ENCODE measurements at places on chromosomes 13 and 19.

DNA sequence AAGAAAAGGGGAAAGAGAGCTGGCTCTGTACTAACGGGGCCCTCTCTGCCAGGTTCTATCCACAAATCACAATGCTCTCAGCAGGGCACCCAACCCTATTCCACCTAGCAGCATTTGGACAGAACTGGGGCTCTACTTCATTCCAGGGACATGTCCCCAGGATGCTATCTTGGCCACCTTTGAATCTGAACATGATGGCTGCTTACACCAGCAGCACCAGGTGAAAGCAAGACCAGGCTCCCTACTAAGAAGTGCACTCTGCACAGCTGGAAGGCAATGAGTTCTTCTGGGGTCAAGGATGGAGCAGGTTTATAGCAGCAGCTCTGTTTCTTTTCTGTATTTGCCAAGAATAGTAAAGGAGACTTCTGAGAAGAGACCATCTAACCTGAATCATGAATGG lies 222.4 kb downstream of the DACH1 start:
- DNase-seq, result no peak

DNA sequence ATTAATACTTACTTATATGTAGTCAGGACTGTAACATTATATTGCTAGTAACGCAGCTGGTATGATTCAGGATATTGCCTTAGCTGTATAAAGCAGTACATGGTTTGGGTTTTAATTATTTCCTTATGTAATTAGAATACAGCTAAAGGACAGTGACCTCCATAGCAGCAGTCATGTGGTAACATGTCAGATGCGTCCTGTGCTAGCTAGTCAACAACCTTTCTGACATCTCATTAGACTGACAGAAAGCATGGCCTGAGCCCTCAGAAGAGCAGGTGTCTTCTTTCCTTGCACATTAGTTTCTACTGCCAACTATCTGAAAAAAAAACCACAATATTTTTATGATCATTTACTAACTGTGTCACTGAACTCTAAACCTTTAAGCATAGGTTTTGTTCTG lies 122.2 kb downstream of the MAB21L1 start:
- DNase-seq, result no peak

GRCh38 chr19:50861010-50861409 lies 6.3 kb downstream of the KLK3 start:
- no peak for DNase-seq

- DNase-seq, result no peak
Measured at GRCh38 chr19:56132316-56132822, 8.7 kb upstream of the ZNF444 start.

GRCh38 chr13:29758531-29759114 lies 91.8 kb downstream of the UBL3 start:
- no peak for DNase-seq

DNA sequence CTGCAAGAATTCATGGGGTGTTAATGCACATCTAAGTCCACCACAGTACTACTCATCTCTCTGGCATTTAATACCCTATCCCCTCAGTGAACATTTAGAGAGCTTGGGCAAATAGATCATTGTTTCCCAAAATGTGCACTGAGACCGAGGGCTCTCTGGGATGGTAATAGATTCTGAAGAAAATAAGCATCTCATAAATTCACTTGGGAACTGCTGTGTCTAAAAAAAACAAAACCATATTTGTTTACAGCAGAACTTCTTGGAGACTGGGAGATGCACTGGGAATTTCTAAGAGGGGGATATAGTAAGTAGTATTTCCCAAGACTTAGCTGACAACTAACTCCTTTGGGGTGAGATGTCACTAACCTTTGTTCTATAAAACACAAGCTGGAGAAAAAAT lies 58.4 kb downstream of the ENOX1 start:
- no peak for DNase-seq

DNA sequence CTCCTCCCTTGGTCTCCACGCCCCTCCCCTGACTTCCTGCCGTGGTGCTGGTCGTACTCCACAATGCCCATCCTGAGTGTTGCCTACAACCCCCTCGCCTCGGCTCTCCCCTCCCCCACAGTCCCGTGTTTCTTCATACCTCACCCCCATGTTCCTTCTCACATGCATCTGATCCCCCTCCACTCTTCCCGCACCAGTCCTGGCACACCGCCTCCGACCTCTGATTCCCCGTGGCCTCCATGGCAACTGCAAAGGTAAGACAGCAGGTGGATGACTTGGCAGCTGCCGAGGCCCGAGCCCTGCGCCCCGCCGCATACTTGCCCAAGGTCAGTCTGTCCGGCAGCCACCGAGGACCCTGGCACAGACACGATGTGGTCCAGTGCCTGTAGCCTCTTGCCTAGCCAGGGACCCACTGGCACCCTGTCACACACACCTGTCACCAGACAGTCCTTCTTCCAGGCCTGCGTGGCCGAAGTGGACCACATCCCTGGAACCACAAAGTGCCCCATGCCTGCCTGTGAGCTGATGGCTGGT lies 16.1 kb upstream of the SDHAF1 start:
- no peak for DNase-seq

GRCh38 chr13:69704311-69704710 lies 403.3 kb upstream of the ATXN8OS start:
- no peak for DNase-seq

DNA sequence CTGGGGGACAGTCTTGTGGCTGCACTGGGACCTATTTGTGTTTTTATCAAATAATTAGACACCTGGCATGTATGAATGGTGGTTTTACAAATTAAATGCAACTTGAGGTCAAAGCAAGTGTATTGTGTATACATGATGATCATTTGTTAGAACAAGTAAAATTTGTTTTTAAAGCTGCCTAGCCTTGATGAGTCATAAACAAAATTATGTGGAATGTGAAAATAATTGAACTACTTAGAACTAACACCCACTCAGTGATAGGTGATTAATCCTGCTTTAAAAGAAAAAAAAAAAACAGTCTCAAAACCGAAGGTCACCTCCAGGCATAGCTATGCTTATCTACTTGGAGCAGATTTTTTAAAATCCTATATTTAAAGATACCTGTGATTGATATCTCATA lies 770.3 kb upstream of the SLITRK5 start:
- no peak for DNase-seq

DNA sequence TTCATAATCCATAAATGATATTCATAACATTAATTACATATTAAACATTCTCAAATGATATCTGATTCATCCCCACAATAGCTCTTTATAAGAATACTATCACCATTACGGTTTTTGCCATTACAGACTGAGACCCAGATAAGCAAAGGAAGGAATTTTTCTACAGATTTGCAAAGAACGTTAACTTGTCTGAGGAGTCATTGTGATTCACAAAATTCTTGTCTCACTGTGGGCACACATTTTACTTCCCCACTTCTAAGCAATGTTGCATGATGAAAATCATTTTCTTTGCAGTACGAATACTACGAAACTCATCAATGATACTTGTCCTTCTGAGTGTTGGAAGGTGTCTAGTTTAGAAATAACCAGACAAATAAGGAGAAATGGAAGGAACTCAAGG lies 70.1 kb downstream of the NALCN start:
- DNase-seq, result no peak

DNA sequence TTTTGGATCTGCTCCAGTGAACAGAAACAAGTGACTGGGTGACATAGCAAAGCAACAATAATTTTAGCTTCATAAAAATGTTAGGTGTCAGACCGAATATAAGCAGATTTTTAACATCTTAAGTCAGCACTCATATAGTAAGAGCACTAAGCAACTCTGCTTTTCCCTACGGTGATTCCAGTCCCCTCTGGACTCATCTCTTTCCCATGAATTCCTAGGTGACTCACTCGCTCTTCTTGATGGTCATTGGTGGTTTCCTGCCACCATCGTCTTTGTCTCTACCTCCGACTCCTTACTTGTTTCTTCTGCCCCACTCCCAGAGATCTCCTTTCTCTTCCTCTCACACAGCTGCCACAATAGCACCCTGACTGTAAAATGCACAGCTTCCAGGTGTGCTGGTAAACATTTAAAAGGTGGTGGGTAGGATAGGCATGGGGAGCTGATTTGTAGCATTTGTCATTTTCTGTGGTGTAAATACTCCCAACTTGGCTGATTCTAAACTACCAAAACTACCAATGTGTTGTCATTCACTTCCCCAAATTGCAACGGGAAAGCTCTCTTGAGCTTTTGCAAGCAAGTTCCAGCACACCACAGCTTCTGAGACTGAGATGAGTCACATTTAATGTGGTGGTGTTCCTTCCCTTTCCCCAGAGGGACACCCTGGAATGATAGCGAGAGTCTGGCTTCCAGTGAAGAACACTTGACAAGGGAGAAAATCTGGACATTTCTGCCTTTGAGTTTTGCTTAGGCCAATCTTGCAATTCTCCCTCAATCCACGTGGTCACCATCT lies 42.8 kb upstream of the CLDN10 start:
- DNase-seq, result no peak

GRCh38 chr13:48896312-48896711 lies 79.4 kb upstream of the FNDC3A start:
- DNase-seq, result no peak

DNA sequence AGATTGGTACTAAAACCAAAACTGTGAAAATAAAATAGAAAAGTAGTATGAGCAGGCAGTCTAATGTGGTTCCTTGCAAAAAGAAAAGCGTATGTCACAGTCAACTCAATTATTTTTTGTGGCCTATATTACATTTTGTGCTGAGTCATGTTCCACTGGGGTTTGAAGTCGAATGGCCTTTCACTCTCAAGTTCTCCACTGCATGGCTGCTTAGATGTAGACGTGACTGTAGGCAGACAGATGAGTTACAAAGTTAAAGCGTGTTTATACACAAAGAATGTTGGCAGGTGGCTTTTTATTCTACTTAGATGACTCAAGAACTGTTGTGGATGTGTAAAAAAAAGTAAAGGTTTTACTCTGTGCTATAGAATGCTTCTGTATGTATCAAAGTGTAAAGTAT lies 133.9 kb downstream of the SLITRK6 start:
- DNase-seq, result no peak

DNA sequence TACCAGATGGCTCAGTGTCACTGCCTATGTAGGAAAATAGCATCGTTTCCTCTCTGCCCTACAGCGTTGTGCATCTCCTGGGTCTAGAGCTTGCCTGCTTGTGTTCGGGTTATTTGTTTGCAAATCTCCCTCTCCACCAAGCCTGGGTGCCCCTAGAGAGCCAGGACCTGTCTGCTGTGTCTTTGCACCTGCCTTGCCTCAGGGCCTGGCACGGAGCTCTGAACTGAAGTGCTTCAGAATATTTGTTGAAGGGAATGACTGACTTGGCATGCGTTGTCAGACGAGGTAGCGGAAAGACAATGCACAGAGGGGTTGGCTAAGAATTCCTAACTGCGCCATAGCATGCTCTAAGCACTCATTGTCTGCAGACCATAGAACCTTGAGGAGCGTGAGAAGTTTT lies 263.4 kb downstream of the FGF9 start:
- DNase-seq, result no peak

GRCh38 chr13:77674852-77675251 lies 22.6 kb upstream of the SLAIN1 start:
- no peak for DNase-seq

DNA sequence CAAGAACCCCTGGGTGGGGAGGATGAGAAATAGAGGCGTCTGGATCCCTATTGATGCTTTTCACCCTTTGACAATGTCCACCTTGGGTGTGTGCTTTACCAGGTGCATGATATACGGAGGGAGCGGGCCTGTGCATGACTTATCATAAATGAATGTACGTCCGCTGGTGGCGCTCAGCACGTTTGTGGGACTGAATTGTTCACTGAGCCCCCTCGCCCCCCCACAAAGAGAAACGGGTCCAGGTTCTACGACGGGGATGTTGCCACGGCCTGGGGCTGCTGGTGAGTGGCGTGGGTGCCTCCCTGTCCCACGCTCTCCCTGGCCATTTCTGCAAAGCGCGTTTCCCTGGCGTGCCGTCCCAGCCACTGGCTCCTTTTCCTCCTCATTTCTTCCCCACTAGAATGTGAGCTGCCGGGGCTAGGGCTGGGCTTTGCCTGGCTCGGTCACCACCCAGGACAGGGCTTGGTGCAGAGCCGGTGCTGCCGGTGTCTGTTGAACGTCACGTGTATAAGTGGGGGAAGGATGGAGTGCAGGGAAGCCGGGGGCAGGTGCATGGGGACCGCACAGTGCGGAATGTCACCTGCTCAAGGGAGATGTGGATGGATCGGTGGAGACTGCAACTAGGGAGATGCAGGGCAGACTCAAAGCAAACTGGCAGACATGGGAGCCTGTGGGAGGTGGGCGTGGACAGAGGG lies 21.6 kb downstream of the LRRC4B start:
- DNase-seq, result no peak

DNA sequence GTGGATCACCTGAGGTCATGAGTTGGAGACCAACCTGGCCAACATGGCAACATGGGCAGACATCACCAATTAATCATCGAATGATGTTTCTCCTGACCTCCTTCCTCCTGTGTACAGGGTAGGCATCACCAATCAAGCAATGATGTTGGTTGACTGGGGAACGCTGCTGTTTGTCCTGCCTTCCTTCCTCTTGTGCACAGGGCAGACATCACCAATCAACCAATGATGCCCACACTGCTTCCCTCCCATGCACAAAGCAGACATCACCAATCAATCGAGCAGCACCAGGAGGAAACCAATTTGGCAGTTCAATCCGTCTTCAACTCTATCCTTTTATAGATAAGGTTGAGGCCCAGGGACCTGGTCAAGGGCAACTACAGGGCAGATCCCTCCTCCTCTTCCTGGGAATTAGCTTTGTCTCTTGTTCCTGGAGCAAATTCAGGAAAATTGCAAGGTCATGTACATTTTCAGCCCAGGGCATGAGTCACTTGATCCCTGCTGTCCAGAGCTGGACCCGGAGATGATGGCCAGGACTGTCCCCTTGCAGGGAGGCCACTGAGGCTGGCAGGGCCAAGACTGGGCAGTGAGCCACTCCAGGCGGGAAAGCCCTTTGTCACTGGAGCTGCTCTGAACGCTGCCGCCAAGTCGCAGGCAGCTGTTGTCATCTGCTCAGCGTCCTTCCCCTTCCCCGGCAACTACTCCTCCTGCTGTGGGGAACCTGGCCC lies 5.3 kb upstream of the CSNK1G2 start:
- DNase-seq, result no peak

DNA sequence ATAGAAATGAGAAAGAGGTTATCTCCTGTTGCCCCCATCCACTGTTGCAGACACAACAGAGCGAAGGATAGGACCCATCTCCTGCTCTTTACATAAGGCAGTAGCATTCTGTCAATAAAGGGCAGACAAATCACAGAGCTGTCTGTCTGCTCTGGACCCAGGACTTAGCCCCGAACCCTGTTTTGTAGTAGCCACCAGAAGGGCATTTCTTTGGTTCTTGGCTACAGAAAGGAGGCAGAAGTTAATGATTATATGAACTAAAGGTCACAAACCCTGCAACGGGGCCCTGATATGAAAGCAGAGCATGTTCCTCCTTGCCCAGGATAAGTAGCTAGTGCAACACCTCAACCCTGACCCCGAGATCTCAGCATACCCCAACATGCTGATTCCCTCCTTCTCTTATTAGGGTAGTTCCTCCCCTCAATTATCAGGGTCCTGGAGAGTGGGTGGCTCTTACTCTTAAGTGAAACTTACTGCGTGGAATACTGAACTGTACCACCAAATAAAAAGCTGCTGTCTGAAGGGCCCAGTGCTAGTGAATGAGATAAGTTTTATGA lies 680.4 kb upstream of the SPRY2 start:
- DNase-seq, result no peak

DNA sequence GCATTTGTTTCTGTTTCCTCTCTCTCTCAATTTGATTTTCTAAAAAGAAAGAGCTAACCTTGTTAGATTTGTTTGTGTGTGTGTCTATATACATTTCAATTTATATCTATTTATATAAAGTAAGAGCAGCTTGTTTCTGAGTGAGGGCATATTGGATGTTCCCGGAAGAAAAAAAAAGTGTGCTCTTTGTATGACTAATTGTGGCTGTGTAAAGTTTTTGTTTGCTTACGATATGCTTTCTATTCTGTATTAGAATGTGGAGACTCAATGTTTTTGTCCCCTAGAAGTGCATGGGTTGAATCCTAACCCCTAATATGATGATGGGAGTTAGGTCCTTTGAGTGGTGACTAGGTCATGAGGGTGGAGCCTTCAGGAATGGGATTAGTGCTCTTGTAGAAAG lies 66.6 kb upstream of the C1QTNF9B start:
- no peak for DNase-seq

All from nephron progenitor cell (in vitro differentiated cells).